Upper lobe of left lung (tissue), 6 donors: ENCODE measurements at places on chromosomes 12 and 14. TPM values are rescaled to one million over a fixed set of nuclear protein-coding genes. Genes with fewer than 3 reads are reported as not detected.

DLK1 gene
- not detected for total RNA-seq

RTL1 gene
- not detected for total RNA-seq

ING4 gene
- total RNA-seq, result 41.3 TPM

IL26 gene
- total RNA-seq, result not detected

LMO3 gene
- 162 TPM for total RNA-seq

FAM234B gene
- 16.2 TPM for total RNA-seq

LBHD2 gene
- total RNA-seq, result not detected

CLECL1 gene
- 1.0 TPM for total RNA-seq

C1QL4 gene
- total RNA-seq, result not detected

IGF1 gene
- total RNA-seq, result 3.3 TPM

CLEC14A gene
- 95.4 TPM for total RNA-seq

ANG gene
- total RNA-seq, result 46.1 TPM

LRRC10 gene
- total RNA-seq, result not detected

C12orf54 gene
- 0.64 TPM for total RNA-seq

GPR84 gene
- total RNA-seq, result 1.1 TPM

RNF212B gene
- not detected for total RNA-seq

COPZ1 gene
- total RNA-seq, result 132 TPM

CAPZA3 gene
- not detected for total RNA-seq

KSR2 gene
- 3.2 TPM for total RNA-seq

ENDOU gene
- total RNA-seq, result not detected

KCNMB4 gene
- total RNA-seq, result 5.3 TPM

TMEM229B gene
- 2.1 TPM for total RNA-seq

LRP1-AS gene
- total RNA-seq, result not detected

SLCO1B1 gene
- total RNA-seq, result not detected

CLEC4C gene
- total RNA-seq, result not detected

CACNA2D4 gene
- 6.7 TPM for total RNA-seq

ARG2 gene
- 8.6 TPM for total RNA-seq

GPR137C gene
- 1.0 TPM for total RNA-seq

LAG3 gene
- 0.49 TPM for total RNA-seq

GLT8D2 gene
- total RNA-seq, result 5.3 TPM

SMCO2 gene
- total RNA-seq, result 0.34 TPM

FAM186B gene
- 0.61 TPM for total RNA-seq

RNASE3 gene
- total RNA-seq, result 0.43 TPM

TRPV4 gene
- total RNA-seq, result 5.6 TPM

TAS2R9 gene
- total RNA-seq, result not detected

GPRC5D gene
- 0.66 TPM for total RNA-seq

GZMH gene
- total RNA-seq, result 4.9 TPM
